ENCODE measurements at places on chromosomes 7 and 10.

DNA sequence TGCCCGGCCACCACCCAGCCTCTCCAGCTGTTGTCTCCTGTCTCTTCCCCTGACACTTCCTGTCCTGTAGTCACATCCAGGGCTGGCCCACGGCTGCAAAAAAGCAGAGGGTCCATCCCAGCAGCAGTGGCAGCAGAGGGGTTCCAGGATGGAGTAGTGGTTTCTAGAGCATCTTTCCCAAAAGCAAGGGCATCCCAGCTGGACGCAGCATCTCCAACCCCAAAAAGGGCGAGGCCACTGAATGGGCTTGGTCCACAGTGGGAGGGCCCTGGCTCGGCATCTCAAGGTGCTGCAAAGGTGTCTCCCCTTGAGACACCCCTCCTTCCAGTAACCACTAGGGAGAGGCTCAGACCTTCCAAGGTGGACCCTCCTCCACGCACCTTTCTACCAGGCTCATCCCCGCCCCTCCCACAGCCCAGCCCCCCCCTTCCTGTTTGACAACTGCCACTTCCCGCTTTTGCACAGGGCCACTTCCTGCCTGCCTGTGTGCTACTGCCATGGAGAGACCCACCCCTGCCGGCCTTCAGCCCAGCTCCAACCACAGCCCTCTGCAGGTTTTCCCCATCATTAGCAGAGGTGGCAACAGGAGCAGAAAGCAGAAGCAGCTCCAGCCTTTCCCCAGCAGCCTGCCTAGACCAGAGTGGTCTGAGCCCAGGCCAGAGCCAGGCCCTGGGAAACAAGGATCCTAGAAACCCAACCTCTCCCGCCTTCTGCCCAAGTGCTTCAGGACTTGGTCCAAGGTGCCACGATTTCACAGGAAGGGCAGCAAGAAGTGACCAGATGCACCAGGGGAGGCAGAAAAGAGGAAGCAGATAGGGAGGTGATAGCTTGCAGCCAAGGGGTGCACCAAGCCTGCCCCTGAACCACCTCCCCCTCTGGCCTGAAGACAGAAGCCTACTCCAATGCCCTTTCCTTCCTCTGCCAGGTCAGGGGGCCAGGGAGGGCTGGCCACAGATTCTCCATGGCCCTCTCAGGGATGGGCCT is 8.6 kb downstream of the CAMK2G start:
- DNase-seq = no peak

- no peak for DNase-seq
Measured at GRCh38 chr7:68107968-68108367, 1111.3 kb downstream of the TYW1 start.

GRCh38 chr10:18886102-18886501 is 162.5 kb upstream of the MALRD1 start:
- no peak for DNase-seq

- no peak for DNase-seq
Measured at GRCh38 chr7:25908154-25908949, 243.6 kb upstream of the NFE2L3 start.

DNA sequence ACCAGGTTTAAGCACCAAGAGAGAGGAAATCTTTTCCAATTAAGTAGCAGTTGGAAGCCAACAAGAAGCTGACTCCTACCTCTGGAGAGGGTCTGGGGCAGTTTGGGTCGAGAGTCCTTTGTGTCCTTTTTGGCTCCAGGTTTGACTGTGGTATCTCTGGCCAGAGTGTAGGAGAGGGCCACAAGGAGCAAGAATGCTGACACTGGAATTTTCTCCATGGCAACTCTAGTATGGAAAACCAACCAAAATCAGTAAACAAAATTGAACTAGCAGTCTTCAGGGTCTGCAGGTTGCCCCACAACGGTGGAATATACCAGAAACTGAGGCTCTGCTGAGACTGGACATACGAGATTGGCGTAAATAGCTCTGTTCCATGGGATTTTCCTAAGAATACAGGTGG is 3.2 kb downstream of the AGR2 start:
- DNase-seq = no peak

- DNase-seq = no peak
Measured at GRCh38 chr7:17660116-17660515, 280.2 kb downstream of the SNX13 start.

- DNase-seq = no peak
Measured at GRCh38 chr7:150476819-150477631, 26.6 kb downstream of the GIMAP8 start.

DNA sequence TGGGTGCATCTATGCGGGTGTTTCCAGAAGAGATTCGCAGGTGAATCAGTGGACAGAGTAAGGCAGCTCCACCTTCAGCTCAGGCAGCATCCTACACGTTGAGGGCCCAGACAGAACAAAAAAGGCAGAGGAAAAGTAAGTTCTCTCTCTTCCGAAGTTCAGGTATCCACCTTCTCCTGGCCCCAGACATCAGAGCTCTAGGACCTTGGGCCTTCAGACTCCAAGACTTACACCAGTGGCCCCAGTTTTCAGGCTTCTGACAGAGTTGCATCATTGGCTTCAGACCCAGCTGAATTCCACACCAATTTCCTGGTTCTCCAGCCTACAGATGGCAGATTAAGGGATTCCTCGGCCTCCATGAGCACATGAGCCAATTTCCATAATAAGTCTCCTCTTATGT is 102.2 kb upstream of the GPR26 start:
- no peak for DNase-seq

GRCh38 chr7:155793720-155794119 is 18.5 kb downstream of the SHH start:
- DNase-seq = no peak

DNA sequence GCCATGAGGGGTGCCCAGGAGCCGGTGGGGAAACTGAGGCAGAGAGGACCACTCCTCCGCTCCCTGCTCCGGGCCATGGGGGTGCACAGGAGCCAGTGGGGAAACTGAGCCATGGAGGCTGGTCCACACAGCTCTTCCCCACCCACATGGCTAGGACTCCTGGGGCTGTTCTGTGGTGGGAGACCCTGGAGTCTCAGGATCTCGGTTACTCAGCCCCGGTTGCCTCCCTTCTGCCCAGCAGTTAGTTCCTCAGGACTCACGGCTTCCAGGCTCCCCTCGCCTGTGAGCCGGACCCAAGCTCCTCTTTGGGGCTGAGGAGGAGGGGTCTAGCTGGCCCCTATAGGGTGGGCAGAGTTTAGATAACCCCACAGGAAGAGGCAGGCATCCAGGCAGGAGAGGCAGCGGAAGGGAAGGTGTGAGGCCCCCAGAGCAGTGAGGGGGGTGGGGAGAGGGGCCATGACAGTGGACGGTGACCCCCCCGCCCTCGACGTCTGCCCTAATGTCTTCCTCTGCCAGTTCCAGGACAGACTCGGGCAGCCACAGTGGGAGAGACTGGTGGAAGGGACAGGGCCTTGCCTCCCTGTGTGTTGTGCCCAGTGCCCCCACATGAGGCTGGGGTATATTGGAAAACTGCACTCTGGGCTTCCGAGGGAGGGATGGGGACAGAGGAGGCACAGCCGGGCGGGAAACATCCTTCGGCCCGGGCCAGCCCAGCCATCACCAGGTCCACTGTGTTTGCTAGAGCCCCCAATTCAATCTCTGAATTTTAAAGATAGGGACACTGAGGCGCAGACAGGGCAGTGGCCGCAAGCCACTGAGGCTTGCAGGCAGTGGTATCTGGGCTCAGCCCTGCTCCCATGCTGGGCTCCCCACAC is 4.3 kb downstream of the ELFN1 start:
- DNase-seq = no peak

DNA sequence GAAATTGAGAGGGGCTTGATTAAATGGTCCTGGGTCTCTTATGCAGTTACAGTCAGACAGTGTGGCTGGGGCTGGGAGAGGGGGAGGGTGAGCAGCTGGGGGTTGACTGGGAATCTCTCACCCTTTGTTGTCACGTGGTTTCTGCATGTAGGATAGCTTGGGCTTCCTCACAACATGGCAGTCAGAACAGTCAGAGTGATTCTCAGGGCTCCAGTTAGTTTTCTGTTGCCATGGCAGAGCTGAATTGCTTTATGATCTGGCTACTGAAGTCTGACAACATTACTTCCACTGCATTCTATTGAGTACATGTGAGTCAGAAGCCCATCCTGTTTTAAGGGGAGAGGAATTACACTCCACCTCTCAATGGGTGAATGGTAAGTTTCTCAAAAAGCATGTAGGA is 102.7 kb downstream of the WDR11 start:
- DNase-seq = no peak

DNA sequence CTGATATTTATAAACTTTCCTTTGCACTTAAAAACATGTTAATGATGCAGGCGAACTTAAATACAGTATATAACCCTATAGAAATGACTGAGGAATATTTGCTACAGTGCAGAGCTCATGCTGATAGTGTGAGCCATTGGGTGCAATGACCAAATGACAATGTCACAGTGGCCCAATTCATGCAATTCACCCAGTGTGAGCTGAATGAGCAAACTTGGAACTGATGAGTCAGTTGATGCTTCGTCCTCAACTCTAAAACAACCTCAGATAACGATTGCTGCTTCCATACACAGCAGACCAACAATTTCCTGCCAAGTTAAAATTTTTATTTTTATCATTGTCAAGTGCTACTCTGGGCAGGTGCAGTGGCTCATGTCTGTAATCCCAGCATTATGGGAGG is 12.1 kb upstream of the ZC3HAV1L start:
- no peak for DNase-seq
